Fibroblast of the aortic adventitia (primary cell): ENCODE measurements at places on chromosomes 2 and 18. TPM values are rescaled to one million over a fixed set of nuclear protein-coding genes. Genes with fewer than 3 reads are reported as not detected.

CHMP3 gene
- 87.5 and 202 TPM in 2 replicates for total RNA-seq

ALKAL2 gene
- total RNA-seq, result 1.3 TPM in 1 of 2 replicates, not detected in the other

CBLN2 gene
- 0.27 and 0.33 TPM in 2 replicates for total RNA-seq

ADCYAP1 gene
- total RNA-seq, result 0.16 and 0.72 TPM in 2 replicates

CCBE1 gene
- 16.2 and 35.3 TPM in 2 replicates for total RNA-seq

SDC1 gene
- 4.6 and 13.0 TPM in 2 replicates for total RNA-seq

PLCD4 gene
- total RNA-seq, result 1.2 and 6.4 TPM in 2 replicates

DHRS9 gene
- 0.36 TPM in 1 of 2 replicates, not detected in the other for total RNA-seq

MYCN gene
- total RNA-seq, result not detected in 2 replicates

WNT6 gene
- not detected in 2 replicates for total RNA-seq

DNAJC5G gene
- total RNA-seq, result not detected in 2 replicates

RAMP1 gene
- total RNA-seq, result 3.1 and 3.4 TPM in 2 replicates

TSPYL6 gene
- total RNA-seq, result 0.25 TPM in 1 of 2 replicates, not detected in the other

BMP10 gene
- total RNA-seq, result not detected in 2 replicates

LRRC30 gene
- not detected in 2 replicates for total RNA-seq

CLHC1 gene
- total RNA-seq, result 14.3 and 36.5 TPM in 2 replicates

DQX1 gene
- 0.27 TPM in 1 of 2 replicates, not detected in the other for total RNA-seq

LYPD1 gene
- total RNA-seq, result 0.74 and 25.2 TPM in 2 replicates

C2orf80 gene
- not detected in 2 replicates for total RNA-seq

RAB6D gene
- total RNA-seq, result under 0.01 TPM in 1 of 2 replicates, not detected in the other

SCN9A gene
- 14.0 and 22.9 TPM in 2 replicates for total RNA-seq

ATOH8 gene
- 17.0 and 22.0 TPM in 2 replicates for total RNA-seq

ABCB11 gene
- total RNA-seq, result not detected in 2 replicates

FEV gene
- total RNA-seq, result not detected in 2 replicates

IGFBP5 gene
- 334 and 616 TPM in 2 replicates for total RNA-seq

IL1RN gene
- total RNA-seq, result 1.1 TPM in 1 of 2 replicates, not detected in the other

HTR2B gene
- 17.4 and 33.0 TPM in 2 replicates for total RNA-seq

GALNT3 gene
- 0.49 and 3.1 TPM in 2 replicates for total RNA-seq

KCNG3 gene
- total RNA-seq, result under 0.01 TPM in 1 of 2 replicates, not detected in the other

TGFA gene
- not detected in 2 replicates for total RNA-seq
